ENCODE measurements at places on chromosomes 1 and 21.

GRCh38 chr1:207051191-207051943 is at the start of gene YOD1:
YOD1 (minus strand) TSS chr1:207051208; CDS start chr1:207051030, 178 bp downstream.
- no peak for DNase-seq

GRCh38 chr1:77605246-77606026 is 77.0 kb downstream of the ZZZ3 start:
- no peak for DNase-seq

DNA sequence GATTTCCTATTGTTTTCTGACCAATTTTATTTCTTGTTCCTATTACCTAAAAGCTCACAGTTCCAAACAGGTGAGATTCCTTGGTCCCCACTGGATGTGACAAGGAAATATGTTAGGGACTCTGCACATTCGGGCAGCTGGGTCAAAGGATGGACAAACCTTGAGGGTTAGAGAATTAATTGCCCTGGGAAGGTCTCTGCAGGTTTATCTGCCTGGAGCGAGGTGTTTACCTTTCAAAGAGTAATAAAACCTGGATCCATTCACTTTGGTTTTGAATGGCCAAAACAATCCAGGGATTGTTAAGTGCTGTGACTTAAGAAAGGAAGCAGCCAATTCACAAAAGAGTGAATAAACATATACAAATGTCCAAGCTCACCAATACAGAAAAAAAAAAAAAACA is 33.6 kb upstream of the RAB4A start:
- DNase-seq: no peak

- DNase-seq: no peak
Measured at GRCh38 chr1:150152182-150152536, 2.4 kb downstream of the PLEKHO1 start.
